Kasumi-1 (cell line): ENCODE measurements at places on chromosomes 5 and 9.

- no peak for DNase-seq
These were observed 107.6 kb upstream of the RASGRF2 start for GRCh38 chr5:80852331-80853245.

DNA sequence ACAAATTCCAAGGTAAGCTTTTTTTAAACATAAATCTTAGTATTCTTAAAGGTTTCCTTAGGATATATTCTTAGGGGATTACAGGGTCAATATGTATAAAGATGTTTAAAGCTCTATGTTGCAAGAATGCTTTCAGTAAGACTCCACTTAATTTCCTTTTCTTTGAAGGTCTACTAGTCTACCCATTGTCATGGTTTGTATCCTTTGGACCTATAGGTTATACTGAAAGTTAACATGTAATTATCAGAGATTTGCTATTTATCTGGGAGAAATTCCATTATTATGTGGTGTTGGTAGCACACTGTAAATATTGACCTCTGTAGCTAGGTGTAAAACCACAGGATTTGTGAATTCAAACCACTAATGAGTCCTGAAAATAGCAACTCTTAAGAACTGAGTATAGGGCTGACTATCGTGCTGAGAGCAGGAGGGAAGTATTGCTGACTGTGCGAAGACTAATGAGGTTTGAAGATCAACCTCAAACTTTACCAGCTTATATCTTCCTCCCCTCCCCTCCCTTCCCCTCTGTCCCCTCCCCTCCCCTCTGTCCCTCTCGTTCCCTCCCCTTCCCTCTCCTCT is 85.6 kb downstream of the GADD45G start:
- no peak for DNase-seq

DNA sequence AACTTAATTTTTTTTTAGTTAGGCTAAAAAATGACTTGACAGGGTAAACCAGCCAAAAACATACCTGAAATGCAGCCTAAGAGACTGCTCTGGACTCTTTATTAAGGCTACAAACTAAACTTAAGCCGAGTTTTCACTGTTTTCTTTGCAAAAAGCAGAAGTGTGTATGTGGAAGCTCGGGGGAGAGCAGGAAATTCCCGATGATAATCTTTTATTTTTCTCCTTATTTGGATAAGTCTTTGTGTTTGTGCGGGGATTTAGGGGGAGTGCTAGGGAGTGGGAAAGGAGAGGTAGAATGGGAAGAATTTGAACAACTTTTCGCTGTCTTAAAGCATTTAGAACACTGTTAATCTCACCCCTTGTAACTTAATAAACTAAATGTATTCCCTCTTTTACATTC is 30.7 kb upstream of the GPR21 start:
- DNase-seq: peak; percentile 11

DNA sequence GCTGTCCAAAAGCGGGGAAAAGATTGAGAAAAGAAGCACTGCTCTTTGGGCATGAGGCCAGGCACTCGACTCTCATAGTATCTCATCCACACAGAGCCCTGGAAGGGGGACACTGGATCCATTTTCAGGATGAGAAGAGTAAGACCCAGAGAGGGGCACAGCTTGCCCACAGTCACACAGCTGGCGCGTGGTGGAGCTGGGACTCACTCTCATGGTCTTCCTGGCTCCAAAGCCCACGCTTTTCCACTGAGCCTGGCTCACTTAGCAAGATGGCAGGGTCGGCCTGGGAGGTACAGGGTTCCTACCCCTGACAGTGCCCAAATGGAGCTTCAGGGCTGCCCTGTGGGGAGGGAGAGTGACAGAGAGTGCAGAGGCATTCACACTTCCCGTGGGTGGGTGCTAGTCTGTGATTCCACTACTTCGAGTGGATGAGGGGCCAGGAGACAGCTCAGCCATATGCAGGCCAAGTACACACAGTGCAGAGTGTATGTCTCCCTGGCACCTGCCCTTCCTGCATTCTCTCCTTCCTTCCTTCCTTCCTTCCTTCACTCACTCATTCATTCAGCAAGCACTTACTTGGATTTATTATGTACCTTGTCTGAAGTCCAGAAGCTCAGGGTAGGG is 18.3 kb upstream of the IGFBPL1 start:
- DNase-seq: no peak

DNA sequence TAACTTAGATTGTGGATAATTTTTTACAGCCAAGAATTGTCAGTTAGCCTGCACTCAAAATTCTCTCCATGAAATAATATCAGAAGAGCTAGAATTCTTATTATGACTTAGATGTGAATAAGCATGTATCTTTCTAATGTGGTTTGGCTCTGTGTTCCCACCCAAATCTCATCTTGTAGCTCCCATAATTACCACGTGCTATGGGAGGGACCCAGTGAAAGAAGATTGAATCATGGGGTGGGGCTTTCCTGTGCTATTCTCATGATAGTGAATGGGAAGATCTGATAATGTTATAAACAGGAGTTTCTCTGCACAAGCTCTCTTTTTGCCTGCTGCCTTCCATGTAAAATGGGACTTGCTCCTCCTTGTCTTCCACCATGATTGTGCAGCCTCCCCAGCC is 176.8 kb downstream of the MAT2B start:
- DNase-seq: no peak

GRCh38 chr9:122865300-122865699 is 36.9 kb upstream of the PDCL start:
- no peak for DNase-seq

DNA sequence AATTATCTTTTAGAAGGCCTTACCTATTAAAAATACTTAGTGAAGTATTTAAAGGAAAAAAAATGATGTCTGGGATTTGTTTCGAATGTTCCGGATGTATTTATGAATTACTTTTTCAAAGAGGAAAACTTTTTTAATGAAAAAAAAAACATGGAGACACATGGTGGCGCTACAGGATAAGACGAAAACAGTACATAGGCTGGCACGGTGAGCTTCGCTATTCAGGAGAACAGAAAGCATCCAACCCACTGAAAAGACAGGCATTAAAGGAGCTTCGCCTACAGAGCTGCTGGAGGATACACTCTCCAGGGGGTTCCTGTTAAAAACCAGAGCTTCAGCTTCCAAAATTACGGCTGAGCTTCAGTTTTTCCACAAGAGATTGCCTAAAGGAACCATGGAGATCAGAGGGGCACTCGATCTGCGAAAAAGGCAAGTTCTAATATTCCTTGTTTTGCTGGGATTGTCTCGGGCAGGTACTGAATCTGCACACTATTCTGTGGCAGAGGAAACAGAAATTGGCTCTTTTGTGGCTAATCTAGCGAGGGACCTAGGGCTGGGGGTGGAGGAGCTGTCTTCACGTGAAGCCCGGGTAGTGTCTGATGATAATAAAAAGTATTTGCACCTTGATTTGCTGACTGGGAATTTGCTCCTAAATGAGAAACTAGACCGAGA is at the start of gene PCDHB14:
Gene PCDHB14 (plus strand): TSS at position 232 of the 672 bp plus-strand sequence. CDS start 163 bp downstream, at position 395.
- DNase-seq: peak; percentile 61

- no peak for DNase-seq
These were observed 70.8 kb upstream of the UNC5A start for GRCh38 chr5:176739461-176740051.

DNA sequence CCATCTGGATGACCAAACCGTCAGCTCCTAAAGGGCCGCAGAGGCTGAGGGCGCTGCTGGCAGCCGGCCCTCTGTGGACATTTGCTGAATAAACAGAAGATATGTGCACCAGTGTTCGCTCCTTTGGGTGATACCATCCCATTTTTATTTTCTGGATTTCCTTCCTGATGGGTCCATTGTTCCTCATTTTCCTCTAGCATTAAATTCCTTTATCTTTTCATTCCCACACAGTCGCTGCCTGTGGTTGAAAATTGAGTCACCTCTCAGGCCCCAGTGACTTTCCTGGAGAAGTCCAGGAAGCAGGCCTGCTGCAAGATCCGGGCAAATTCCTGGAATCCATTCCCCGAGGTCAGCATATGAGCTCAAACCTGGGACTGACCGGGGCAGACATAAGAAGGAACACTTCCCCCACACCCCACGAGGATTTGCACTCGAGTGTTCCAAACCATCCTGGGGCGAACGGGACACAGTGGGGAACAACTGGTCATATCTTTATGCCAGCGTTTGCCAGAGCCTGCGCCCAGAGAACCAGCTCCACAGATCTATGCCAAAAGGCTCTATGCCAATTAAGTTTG is 86.7 kb upstream of the PCA3 start:
- no peak for DNase-seq

DNA sequence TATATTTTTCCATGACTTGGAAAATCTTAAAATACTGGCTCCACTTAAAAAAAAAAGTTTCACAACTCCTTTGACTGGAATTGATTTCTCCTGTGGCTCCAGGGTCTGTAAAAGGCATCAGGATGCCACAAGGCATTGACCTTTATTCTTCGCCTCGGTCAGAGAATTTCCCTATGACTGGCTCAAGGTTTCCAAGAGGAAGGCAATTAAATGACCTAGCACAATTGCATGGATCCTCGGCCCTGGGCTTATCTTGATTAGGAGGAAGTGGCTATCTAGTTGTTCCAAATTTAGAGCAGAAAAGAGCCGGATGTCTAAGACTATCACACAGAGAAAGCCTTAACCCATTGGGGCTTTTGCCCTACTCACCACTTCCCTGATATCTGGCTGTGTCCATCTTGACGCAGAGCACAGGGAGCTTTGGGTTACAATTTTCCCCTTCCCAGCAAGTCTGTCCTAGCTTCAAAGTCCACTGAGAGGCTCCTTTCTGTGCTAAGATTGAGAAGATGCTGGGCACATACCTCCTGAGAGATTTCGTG is 56.9 kb upstream of the COL15A1 start:
- DNase-seq: no peak

DNA sequence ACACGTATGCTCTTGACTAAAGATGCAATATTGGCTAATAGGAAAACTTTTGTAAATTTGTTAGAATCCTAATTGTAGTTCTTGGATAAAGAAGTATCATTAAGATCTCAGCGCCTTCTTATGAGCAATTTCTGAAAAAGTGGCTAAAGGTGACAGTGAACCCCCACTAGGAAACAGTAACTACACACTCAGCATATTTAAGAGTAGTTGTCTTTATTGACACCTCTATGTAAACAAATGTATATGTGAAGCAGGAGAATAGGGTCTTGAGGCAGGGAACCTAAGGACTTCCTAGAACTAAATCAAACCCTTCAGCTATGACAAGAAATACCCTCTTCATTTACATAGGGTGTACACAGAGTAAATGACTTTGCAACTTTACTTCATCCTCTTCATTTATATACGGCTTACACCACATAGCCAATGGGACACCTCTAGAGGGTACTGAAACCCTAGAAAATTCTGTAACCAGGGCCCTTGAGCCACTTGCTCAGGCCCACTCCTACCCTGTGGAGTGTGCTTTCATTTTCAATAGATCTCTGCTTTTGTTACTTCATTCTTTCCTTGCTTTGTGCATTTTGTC is 2.8 kb downstream of the NIPSNAP3A start:
- DNase-seq: no peak

DNA sequence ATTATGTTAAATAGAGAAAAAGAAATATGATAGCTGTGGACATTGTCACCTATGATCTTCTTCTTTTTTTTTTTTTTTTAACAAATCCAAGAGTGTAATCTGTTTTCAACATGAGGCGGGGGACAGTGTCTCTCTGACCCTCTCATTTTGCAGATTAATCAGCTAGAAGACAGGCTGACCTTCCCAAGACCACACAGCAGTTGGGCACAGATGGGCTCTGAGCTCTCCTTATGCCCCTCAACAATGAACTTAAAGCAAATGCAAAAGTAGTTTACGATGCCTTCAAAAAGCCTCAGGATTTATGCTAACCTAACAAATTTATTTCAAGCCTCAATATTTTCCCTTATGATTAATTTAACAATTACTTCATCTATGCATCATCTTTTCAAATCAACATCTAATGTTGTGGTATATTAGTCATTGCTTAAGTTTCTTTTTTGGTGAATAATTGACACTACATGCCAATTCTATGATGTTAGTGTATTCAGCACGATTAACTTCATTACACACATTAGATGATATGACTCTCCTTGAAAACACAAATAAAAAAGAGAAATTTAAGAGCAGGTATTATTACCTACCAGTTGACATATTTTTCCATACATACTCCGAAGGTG is 7.4 kb downstream of the NFIL3 start:
- no peak for DNase-seq

- no peak for DNase-seq
These were observed 39.9 kb downstream of the COL15A1 start for GRCh38 chr9:98983295-98984268.

- no peak for DNase-seq
These were observed 33.7 kb upstream of the PRDM12 start for GRCh38 chr9:130630506-130631330.

DNA sequence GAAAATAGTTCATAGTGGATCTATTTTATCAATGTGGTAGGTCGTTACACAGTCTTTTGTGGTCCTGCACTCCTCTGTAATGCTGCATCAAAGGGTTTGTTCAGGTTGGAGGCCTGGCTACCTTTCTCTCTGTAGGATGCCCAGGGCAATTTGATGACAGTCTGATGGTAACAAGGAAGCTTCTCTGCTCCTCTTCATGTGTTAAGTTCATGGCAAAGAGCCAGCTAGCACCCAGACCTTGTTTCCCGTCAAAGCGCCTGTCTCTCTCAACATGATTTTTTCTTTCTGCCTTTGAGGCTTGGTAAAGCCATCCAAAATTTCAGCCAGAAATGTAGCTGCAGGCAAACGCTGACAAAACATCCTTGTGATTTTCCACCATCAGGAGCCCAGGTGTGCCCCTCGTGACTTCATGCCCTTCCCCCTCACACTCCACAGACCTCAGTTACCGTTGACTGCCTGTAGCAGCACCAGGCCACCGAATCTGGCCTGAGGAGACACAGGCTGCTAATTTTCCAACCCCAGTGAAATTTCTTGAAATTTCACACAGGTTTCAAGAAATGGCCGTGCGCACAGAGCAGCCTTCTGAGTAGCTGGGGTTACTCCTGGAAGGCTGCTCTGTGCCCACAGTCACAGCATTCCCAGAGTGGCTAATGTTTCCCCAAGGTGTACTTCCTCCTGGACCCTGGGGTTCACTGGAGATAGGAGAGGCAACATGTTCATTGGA is 292.7 kb downstream of the CWC27 start:
- DNase-seq: no peak

DNA sequence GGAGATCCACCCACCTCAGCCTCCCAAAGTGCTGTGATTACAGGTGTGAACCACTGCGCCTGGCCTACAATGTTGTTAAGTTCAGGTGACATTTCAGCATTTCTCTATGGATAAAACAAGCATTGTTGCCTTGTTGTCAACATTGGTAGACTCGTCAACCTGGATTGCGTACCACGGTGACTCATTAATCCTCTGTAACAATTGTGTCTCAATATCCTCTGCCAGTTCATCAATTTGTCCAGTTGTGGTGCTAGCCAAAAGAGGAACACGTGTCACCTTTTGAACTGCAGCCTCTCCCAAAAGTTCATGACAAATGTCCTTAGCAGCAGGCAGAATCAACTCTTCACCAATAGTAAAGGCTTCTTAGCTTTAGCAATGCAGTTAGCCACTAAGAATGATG is 46.3 kb upstream of the LARP1 start:
- DNase-seq: no peak

- DNase-seq: no peak
These were observed 346.9 kb downstream of the KDM4C start for GRCh38 chr9:7104625-7105024.

GRCh38 chr5:33049298-33049697 is 338.2 kb downstream of the NPR3 start:
- DNase-seq: no peak
